ENCODE measurements at places on chromosomes 3 and 15.

GRCh38 chr15:40928821-40929659, at the start of gene DLL4:
DLL4 (plus strand) TSS chr15:40929340; CDS start chr15:40929669, 329 bp downstream.
- DNase-seq: no peak

DNA sequence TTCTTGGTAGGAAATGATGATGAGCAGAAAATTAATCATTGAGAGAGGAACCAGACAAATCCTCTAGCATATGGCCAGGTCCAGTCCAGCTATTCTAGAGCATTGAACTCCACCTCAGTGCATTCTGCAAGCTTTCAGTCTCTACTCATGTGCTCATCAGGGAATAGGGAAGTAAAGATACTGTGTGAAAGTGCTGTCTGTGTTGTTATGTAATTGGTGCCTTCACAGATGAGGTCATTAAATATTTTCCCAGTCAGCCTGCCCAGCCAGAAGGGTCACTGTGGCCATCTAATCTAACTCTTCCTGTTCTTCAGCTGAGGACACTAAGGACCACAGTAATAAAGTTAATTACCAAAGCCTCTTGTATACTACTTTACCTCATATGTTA, 28.2 kb downstream of the C3orf62 start:
- no peak for DNase-seq

- no peak for DNase-seq
These were observed 54.0 kb upstream of the MYZAP start for GRCh38 chr15:57537488-57538264.

- no peak for DNase-seq
These were observed 62.8 kb downstream of the SEMA5B start for GRCh38 chr3:122964811-122965210.

- DNase-seq: no peak
These were observed 156.9 kb downstream of the MEX3B start for GRCh38 chr15:81888748-81889484.

DNA sequence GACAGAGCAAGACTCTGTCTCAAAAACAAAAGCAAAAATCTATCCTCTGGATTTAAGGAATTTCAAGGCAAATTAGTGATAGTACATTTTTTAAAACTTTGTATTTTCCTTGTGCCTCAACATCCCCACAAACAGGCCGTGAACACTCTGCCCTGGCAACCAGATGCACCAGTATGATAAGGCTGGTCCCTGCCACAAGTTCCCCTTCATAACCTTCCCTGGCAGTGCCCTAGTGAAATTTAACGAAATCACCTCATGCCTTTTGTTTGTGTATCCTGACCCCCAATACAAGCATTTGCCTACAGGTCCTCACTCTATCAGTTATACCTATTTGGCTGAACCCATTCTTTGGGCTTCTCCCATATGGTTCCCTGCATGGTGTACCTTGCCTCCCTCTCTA, 107.4 kb upstream of the FLNB start:
- no peak for DNase-seq

DNA sequence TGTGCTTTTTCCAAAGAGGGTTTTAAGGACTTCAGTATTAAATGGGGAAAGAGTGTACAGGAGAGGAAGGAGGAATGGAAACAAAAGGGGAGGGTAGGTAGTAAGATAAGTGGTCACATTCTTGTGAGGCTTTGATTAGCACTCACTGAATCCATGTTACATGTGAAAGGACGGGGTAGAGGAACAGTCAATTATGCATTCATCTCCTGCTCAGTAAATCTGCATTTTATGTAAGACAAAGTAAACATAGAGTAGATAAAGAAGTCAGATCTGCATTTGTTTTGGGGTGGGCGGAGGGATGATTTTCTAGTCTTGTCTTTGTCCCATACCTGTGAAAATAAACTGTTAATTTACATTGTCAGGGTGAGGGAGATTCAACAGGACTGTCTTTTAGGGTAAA, 50.8 kb downstream of the SACM1L start:
- DNase-seq: no peak

- no peak for DNase-seq
These were observed 87.4 kb downstream of the THSD4 start for GRCh38 chr15:71202712-71203111.

GRCh38 chr3:26484140-26484539, 138.4 kb upstream of the LRRC3B start:
- no peak for DNase-seq

DNA sequence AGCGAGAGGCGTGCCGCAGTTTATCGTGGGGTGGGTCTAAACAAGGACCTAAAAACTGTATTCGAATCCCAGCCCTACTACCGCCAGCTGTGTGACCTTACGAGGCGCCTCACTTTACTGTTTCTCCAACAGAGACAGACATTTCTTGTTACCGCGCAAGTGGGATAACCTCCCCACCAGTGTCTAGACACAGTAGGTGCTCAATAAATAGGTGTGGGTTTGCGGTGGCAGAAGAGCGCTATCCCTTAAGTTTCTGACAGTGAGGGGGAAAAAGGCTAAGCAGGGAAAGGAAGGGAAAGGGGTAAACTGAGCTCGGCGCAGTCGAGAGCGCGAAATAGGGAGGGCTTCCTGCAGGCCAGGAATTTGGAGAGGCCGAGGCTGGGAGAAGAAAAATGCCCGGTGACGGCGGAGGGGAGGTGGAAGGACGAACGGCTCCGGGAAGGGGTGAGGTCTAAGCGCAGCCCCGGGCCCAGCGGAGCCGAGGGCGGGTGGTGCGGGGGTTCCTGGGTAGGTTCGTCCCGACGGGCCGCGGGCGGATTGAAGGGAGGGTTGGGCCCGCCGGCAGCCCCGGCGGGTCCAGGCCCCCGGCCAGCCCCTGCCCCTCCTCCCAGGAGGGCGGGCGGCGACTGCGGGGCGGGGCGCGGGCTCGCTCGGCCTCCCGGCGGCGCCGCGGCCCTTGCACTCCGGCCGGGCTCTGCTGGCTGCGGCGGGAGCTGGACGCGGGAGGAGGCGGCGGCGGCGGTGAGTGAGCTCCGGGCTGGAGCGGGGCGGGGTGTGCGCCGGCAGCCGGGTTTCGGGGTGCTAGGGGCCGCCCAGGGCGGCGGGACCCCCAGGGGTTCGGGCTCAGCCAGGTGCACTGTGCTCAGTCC, at the start of gene CGNL1:
Gene CGNL1, plus strand, starts transcription at position 679 of the 869 bp plus-strand sequence. CDS start 61,495 bp downstream, outside the sequence.
- no peak for DNase-seq

GRCh38 chr3:60743631-60744164, 507.6 kb downstream of the FHIT start:
- no peak for DNase-seq

DNA sequence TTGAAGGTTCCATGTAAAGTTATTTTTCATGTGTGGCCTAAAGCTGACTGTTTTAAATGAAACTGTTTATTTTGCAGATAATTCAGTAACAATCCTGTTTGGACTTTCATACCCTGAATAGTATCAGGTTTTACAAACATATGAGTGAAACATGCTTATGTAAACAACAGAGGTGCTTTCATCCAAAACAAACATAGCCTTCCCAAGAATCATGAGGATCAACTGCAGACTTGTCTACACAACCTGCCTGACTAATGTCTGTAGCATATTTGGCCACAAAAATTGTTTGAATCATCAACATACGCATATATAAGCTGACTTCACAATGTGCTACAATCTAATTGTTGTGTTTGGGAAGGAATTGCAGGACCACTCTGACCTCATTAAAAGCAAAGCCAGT, 190.4 kb downstream of the DIPK2A start:
- no peak for DNase-seq

- DNase-seq: no peak
These were observed 10.7 kb downstream of the MUC13 start for GRCh38 chr3:124923833-124924232.

DNA sequence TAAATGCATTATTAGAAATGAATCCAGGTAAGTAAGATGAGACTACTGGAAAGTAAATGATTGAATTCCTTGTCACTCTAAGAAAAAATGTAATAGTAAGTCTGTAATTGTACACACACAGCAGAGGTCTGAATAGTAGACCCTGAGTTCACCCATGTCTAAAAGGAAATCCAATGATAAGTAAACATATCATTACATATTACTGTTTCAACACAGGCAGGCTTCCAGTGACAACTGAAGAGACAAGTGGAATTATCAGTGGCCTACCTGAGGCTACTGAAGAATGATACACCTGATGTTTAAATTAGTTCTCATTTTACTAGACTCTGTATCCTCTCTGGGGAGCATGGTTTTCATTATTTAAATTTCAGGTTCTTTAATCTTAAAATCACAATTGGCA, 6.2 kb upstream of the CCNL1 start:
- no peak for DNase-seq

GRCh38 chr15:79939399-79939798, 31.6 kb downstream of the BCL2A1 start:
- DNase-seq: no peak

GRCh38 chr15:64776402-64776786, 1.0 kb upstream of the RBPMS2 start:
- DNase-seq: no peak

- DNase-seq: no peak
These were observed 209.4 kb downstream of the CADPS start for GRCh38 chr3:62665627-62666437.

GRCh38 chr15:37339856-37340255, 239.5 kb upstream of the MEIS2 start:
- no peak for DNase-seq

DNA sequence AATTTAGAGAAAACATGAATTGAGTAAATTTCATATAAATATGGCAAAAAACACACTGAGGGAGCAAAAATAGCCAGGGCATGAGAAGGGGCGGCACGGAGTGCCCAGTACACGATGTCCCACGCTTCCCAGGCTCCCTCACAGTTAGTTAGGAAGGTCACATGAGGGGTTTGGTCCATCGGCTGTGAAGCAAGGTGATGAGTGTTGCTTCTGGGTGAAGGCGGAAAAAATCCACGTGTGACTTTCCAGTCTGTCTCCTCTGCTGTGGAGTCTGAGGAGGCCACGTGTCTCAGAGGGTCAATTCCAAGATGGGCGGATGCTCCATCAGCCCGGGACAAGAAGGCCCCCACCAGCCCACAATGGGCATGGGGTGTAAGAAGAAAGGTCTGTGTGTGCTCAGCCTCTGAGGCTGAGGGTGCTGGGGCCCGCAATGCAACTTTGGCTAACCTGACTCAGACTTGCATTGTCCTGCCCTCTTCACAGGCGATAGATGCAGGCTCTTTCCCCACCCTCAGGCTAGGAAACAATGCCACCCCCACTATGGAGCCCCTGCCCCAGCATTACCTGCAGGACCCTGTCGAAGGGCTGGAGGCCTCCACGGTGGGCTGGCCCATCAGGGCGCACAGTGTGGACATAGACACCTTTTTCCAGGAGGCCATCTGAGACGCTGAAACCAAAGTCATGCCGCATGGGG, 45.7 kb downstream of the GRIP2 start:
- DNase-seq: no peak

GRCh38 chr3:136932978-136933772, 24.6 kb upstream of the IL20RB start:
- no peak for DNase-seq

DNA sequence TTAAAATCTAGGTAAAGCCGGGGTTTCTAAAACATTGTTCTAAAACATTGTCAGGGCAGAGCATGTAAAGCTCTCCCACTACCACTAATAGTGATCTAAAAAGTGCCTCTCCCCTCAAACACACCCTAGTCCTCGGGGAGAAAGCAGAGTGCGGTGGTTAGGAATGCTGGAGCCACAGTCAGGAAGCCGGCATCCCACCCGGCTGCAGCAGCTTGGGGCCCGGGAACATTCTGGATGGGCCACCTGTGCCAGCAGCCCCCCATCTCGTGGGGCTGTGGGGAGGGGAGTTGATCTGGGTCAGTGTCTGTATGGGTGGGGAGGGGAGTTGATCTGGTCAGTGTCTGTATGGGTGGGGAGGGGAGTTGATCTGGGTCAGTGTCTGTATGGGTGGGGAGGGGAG, 176.9 kb downstream of the APBA2 start:
- DNase-seq: no peak

DNA sequence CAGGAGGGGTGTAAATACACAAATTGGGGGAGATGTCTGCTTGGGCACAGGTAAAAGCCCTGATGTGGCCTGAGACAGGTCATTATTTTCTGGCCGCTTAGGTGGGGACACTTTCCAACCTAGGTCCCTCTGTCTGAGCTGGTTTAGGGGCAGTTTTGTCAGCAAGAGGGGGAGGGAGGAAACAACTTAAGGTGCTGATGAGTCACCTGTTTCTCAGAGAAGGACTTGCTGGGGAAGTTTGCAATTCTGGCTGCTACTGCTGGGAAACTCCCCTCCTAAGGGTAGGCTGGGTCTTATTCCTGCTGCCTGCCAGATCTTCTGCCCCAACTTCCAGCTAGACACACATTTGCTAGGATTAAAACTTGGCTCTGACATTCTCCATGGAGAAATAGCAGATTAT, 4.8 kb upstream of the RHOV start:
- no peak for DNase-seq

DNA sequence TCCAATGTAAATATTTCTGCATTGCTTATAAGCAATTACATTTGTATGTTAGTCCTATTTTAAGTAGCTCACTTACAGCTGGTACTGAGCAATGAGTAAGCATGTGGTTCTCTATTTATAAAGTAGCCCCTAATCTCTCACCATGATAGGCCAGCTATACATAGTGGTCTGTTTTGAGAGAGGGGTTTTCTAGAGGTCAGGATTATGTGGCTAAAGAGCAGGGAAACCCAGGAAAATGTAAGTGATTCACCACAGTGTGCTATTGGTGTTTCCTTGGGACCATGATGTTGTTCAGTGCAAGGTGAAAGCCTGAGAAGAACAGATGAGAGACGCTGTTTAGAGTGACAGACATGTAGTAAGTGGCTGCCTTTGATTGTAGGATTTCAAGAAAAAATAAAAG, 26.4 kb downstream of the RBMS3 start:
- no peak for DNase-seq

DNA sequence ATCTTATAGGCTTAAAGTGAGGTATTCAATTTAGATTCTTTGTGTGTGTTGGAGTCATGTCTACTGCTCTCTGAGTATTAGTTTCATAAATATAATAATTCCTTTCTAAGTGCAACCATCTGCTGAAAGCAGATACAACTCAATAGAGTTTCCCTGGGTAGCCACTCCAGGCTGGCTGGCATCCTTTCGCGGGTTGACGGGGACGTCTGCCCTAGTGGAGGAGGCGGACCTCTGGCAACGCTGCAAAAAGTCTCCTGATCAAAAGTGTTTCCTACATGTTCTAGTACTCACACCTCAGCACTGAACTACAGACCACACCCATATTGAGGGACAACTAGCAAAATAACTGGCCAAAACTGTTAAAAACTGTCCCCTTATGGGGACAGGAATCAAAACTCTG, 2.5 kb downstream of the MOBP start:
- no peak for DNase-seq

DNA sequence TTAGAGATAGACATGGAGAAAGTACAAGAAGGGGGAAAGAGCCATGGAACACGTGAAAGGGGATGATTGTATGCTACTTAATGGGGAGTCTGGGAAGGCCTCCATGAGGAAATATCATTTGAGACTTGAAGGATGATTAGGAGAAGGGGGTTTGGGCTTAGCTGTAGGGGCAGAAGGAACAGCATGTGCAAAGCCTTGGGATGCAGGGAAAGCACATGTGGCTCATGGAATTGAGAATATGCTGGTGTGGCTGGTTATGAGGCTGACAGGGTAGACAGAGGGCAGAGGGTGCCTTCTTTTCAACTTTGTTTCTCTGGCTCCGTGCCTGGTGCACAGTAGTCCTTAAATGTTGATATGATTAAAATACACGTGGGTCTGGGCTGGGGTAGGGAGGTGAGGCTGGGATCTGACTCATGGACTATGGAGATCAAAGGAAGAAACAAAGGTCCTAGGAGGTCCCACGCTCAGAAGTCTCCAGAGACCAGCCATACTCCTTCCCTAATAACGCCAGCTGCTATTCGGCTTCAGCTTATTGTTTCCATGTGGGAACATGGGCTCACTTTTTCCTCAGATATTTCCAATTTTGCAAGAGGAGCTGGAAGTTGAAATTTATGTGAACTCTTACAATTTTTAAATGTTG, 1.1 kb downstream of the GTF2E1 start:
- DNase-seq: no peak
